Activated T-cell treated with anti-CD3 and anti-CD28 coated beads for 4 hours (primary cell): ENCODE measurements at places on chromosomes 11 and 22.

DNA sequence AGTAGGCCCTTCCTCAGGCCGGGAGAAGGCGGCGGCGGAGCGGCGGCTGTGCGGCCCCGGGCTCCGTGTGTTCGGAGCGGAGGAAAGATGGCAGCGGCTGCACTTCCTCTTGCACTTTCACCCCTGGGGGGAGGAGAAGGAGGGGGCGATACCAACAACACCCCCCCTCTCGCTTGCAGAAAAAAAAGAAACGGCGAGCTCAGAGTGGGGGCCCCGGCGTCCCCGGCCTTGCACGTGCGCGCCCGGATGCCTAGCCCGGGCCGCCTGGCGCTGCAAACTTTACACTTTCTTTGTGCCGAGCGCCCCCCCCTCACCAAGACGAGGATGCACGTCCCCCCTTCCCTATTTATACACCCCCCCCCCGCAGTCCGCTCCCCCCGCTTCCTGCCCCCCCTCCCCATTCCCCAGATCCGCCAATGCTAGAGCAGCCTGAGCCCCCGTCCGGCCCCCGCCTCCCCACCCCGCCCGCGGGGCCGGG lies at the start of gene PATZ1:
PATZ1 (minus strand) TSS at position 92 of the 478 bp plus-strand sequence. CDS start 744 bp downstream, outside the sequence.
- peak; percentile 61 for DNase-seq

GRCh38 chr11:69101115-69101791 lies 52.5 kb downstream of the TPCN2 start:
- DNase-seq: peak; percentile 71

GRCh38 chr22:19814428-19814827 lies 40.2 kb downstream of the GNB1L start:
- no peak for DNase-seq

DNA sequence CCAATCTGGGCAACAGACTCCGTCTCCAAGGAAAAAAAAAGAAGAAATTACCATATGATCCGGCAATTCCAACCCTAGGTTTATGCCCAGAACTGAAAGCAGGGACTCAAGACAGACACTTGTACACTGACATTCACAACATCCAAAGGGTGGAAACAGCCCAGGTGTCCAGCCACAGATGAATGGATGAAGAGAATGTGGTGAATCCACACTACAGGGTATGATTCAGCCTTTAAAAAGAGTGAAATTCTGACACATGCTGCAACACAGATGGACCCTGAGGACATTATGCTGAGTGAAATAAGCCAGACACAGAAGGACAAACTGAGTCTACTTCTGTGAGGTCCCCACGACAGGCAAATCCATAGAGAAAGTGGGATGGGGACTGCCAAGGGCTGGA lies 43.9 kb downstream of the SGSM3 start:
- no peak for DNase-seq

DNA sequence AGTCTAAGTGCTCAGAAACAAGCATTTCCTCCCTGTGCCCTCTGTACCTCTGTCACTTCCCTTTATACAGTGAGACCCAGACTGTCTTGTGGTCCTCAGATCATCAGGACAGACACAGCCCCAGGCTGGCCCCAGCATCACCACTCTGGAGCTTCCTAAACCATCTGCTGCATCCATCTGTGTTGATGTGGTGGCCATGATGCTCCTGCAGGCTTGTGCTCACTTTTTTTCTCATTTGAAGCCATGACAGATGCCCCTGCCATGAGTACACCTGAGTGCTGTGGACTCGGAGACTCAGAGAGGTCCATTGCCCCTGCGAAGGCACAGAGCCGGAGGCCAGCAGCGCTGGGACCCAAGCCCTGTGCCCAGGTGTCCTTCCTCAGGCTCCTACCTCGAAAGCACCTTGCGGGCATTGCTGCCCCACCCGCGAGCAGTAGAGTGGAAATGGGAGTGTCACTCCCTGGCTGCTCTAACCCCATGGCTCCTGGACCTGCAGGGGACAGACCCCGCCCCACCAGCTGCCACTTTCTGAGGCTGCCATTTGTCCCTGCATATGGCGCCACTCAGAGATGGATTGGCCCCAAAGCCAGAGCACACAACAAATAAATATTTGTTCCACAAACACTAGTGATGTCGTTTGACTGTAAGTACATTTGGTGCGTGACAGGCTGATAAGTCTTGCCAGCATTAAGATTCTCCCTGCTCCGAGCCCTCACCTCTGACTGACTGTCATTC lies 593.5 kb downstream of the TBC1D22A start:
- DNase-seq: no peak

DNA sequence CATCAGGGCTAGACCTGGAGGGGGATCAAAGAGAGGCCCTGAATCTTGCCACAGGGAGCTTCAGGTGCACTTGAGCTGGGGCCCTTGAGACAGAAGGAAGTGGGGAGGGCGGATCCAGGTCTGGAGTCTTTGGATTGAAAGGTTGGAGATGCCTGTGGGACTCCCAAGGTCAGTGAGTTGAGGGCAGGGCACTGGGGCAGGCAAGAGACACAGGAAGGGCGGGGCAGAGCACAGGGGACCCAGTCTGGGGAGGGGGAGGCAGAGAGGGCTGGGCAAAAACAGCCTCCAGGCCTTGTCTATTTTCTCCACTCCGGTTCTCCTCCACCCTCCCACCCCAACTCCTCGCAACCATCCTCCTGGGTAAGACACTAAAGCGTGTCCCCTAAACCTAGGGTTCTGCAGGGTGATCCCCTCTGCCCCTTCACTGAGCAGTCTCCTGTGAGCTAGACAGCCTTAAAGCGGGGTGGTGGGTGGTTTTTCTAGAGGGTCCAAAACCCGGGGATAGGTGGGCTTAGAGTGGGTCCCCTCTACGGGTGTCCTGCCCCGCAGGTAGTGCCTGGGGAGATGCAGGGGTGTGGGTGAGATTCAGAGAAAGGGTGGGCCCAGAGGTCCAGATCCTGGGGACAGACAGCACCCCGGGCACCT lies 38.6 kb upstream of the CELSR1 start:
- DNase-seq: no peak

DNA sequence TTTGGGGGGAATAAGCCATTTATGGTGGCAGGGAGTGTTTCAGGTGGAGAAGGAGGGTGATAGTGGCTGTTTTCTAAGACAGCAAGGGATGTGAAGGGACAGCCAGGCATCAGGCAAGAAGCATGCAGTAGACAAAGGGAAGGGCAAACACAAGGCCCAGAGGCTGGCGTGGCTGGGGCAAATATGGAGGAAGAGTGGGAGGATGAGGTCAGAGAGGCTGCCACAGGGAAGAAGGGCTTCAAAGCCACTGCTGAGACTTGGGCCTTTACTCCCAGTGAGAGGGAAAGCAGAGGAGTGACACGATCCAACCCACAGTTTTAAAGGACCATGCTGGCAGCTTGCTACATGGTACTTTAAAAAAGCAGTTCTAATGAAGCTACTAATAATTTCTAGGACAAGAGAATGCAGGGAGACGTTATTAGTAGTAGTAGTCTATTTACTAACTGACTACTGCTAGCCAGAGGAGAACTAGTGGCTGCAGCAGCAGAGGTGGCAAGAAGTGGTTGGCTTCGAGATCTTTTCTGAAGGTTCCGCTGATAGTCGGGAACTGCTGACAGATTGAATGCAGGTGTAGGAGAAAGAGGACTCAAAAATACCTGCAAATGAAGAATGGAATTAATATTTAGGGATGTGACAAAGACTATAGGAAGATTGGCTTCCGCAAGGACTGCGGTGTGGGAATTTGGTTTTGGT lies 13.7 kb downstream of the KMT5B start:
- DNase-seq: no peak

DNA sequence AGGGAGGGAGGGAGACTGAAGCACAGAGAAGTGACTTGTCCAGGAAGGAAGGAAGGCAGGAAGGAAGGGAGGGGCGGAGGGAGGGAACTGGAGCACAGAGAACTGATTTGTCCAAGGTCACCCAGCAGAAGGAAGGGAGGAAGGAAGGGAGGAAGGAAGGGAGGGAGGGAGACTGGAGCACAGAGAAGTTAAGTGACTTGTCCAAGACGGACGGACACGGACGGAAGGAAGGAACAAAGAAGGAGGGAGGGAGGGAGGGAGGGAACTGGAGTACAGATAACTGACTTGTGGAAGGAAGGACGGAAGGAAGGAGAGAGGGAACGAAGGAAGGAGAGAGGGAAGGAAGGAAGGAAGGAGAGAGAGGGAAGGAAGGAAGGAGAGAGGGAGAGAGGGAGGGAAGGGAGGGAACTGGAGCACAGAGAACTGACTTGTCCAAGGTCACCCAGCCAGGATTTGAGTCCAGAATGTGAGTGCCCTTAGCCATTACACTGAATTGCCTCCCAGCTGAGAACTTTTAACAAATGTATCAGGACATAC lies 1.5 kb downstream of the SLC35F2 start:
- DNase-seq: no peak
